Glutamatergic neuron (in vitro differentiated cells): ENCODE measurements at places on chromosomes 16 and 17. TPM values are rescaled to one million over a fixed set of nuclear protein-coding genes. Genes with fewer than 3 reads are reported as not detected.
A peak's percentile ranks its signal among the peaks of the same experiment; 100 is the strongest.

DNA sequence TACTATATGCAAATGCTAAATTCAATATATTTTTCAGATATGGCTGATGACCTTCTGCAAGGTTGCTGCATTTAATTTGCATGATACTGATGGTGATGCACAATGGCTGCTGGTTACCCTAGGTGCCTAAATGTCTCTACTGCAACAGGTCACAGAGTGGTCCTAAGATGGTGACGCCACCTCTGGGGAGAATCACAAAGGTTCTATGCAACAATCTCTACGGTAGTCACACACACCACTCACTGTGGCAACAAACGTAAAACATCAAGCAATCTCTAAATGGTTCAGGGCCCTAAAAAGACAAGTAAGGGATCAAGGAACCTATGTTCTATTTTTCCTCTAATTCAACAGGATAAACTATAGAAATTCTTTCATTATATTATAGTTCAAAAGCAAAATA, 293.3 kb downstream of the CEP112 start:
- DNase-seq: no peak

DNA sequence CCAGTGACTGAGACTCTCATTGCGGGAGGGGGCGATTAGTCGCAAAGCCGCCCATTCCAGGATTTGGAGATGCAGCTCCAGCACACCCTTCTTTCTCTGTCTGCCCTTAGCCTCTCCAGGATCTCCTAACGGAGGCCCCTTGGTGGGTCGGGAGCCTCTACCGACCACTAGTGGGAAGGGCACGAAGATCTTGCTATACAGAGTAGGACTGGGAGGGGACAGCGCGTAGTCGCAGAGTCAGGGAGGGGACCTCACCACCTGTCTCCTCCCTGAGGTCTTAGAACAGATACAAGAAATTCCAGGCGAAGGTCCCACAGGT, 588 bp upstream of the SMTNL2 start:
- DNase-seq: peak; percentile 74

GRCh38 chr17:3910420-3911270, 5.6 kb downstream of the P2RX1 start:
- no peak for DNase-seq

DNA sequence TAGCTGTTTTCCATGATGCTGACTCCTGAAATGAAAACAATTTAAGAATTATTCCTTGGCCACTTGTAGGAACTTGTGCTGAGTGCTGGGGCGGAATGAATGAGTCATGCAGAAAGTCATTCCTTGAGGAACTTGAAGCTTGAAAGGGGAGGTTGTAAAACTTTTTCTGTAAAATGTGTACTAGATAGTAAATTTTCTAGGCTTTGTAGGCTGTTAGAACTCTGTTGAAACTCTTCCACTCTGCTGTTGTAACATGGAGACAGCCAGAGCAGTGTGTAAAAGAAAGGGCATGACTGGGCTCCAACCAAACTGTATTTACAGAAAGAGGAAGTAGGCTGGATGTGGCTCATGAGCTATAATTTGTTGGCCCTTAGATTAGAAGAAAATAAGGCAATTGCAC, 46.1 kb downstream of the ABCA8 start:
- DNase-seq: no peak

GRCh38 chr17:19304209-19304608, 58.3 kb downstream of the B9D1 start:
- DNase-seq: no peak

The UBALD2 gene
- total RNA-seq: 58.7 TPM

The AOC2 gene
- 6.1 TPM for total RNA-seq

The PMM2 gene
- 23.2 TPM for total RNA-seq

The KLHL10 gene
- total RNA-seq: not detected
